ENCODE measurements at places on chromosomes 3 and 15.
A peak's percentile ranks its signal among the peaks of the same experiment; 100 is the strongest.

- no peak for DNase-seq
These were observed 325.5 kb downstream of the SATB1 start for GRCh38 chr3:18099611-18100010.

- no peak for DNase-seq
These were observed 1.2 kb downstream of the MB21D2 start for GRCh38 chr3:192916371-192917027.

DNA sequence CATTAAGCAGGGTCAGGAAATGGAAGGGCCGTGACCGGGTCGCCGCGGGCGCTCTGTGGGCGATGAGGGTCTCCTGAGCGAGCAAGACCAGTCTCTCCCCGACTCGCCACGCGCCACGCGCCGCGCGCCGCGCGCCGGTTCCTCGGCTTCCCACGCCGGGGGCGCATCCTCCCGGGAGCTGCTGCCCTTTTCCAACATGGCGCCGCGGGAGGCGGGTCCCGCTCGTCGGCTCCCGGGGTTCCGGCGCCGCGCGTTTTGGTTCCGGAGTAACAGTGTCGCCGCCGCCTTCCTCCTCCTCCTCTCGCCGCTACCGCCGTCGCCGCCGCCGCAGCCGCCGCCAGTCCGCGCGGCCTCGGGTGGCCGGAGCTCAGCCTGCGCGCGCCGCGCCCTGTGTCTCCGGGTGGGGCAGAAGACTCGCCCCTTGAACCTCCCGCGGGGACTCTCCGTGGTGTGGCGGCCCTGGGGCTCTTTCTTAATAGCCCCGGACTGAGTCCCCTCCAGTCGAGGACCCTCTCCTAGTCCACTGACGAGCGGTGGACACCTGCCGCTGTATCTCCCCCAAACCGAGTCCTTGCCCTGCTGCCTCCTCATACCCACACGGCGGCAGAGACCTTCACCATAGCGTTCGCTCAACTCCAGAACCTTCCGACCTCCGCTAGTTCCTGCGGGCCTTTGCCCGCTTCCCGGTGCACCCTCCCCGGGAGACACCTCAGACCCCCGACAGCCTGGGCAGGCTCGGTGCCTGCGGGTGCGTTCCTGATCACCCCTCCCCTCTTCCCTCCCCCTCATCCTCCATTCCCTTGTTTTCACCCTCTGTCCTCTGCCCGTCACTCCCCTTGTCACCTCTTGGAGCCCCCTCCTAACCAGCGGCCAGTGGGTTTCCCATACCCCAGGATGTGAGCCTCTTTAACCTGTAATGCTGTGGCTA, at the start of gene MAP2K5:
Gene MAP2K5 (plus strand): TSS at position 284 of the 928 bp plus-strand sequence. CDS start 633 bp downstream, at position 917.
- DNase-seq, result peak; percentile 62

GRCh38 chr15:29557171-29557570, 265.1 kb downstream of the TJP1 start:
- DNase-seq, result no peak

DNA sequence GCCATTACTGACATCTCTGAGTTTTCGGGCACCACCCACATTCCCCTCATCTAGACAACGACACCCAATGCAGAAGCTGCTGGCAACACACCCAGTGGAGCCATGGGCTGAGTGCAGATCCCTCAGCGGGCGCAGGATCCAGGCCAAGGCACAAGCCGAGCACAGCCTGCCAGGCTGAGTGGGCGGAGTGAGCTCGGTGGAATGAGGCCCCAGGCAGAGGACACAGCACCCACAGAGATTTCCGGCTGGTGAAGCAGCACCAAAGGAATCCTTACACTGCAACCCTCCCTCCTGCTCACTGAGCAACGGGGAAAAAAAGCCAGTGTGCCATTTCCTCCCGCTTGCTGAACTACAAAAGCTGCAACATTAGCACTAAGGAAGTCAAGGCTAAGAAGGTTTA, 34.3 kb downstream of the ZMAT3 start:
- DNase-seq, result peak; percentile 18

- DNase-seq, result no peak
These were observed 293.6 kb upstream of the ICE2 start for GRCh38 chr15:60772395-60773120.

All from stimulated activated naive CD8-positive, alpha-beta T cell treated with anti-CD3 and anti-CD28 coated beads, Interleukin-15, amount 100 ng/mL, for 72 hours (primary cell).